ENCODE measurements at places on chromosomes 7 and 10.
A peak's percentile ranks its signal among the peaks of the same experiment; 100 is the strongest.

DNA sequence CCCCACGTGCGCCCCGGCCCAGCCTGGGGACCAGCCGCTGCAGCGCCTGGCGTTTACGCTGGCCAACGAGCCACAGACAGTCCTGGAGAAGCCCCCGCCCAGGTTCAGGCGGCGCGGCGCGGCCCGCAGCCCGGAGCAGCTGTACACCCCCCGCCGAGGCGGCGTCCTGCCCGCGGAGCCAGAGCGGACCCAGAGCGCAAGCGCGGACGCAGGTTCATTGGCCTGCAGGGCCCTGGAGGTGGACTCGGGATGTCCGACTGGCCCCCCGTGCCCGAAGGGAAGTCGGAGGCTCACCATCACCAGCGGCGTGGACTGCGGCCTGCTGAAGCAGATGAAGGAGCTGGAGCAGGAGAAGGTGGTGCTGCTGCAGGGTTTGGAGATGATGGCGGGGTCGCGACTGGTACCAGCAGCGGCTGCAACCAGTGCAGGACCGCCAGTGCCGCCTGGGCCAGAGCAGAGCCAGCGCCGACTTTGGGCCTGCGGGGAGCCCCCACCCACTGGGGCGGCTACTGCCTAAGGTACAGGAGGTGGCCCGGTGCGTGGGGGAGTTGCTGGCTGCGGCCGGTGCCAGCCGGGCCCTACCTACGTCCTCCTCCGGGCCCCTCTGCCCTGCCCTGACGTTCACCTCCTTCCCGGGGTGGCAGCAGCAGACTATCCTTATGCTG, 72.0 kb upstream of the KCTD7 start:
- ATAC-seq, result peak; percentile 30

- ATAC-seq, result peak; percentile 16
Measured at GRCh38 chr10:77890097-77890496, 36.5 kb downstream of the DLG5 start.

GRCh38 chr7:92121681-92122080, 12.6 kb downstream of the CYP51A1 start:
- ATAC-seq, result no peak

DNA sequence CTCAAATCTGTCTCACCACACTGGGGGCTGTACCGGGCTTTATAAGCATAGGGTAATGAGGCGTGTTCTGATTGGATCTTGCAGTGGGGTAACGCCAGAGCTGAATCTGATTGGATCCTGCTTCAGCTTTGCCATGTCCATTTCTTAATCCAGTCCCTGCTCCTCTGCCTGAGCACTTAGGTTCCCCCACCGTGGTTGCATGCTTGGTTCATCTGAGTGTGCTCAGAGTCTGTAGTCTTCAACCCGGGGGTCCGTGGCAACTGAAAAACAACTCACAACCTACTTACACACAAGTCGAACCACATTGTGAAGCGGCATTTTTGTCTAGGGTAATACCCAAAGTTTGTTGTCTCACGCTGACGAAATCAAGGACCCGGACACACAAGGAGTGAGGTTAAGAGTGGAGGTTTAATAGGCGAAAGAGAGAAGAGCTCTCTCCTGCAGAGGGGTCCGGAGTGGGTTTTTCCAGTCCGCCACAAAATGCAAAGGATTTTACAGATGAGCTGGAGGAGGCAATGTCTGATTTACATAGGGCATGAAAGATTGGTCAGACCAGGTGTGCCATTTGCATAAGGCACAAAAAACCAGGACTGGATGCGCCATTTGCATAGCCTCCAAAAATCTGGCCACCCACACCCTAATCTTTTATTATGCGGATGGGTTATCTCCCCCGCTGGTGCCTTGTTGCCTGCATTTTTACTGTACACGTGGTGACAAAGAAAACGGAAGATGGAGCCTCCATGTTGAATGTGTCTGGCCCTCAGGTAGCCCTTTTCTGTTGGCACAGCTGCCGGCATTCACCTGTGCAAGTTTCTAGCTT, 641.8 kb upstream of the FOXK1 start:
- ATAC-seq, result no peak

DNA sequence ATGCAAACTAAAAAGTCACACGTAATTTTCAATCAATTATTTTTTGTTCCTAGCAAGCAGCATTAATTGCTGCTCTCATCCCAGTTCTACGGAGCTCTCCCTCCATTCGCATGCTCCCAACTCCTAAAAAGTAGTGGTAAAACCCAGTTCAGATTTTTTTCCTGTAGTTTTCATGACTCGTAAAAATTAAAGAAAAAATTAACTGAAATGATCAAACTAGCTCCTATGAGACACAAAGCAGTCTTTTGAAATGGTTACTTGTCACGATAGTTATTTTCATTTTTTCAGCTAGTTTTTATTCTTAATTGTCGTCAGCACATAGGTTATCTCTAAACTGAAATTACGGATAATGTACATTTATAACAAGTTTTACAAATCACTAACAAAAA, 1.8 kb downstream of the HNRNPA2B1 start:
- ATAC-seq, result no peak

GRCh38 chr7:68321076-68321639, 1277.1 kb upstream of the AUTS2 start:
- ATAC-seq, result no peak

DNA sequence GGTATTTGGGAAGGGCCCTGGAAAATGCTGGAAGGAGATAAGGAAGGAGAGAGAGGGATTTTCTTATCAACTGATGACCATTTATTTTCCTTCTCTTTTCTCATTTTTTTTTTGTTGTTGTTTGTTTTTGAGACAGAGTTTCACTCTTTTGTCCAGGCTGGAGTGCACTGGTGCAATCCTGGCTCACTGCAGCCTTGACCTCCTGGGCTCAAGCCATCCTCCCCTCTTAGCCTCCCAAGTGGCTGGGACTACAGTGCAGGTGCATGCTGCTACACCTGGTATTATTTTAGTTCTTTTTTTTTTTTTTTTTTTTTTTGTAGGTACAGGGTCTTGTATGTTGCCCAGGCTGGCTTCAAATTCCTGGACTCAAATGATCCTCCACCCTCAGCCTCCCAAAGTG, 52.2 kb downstream of the HIP1 start:
- ATAC-seq, result no peak

GRCh38 chr7:23938215-23938614, 228.2 kb downstream of the STK31 start:
- no peak for ATAC-seq

- ATAC-seq, result peak; percentile 34
Measured at GRCh38 chr10:119395280-119396007, 147.1 kb downstream of the RGS10 start.

DNA sequence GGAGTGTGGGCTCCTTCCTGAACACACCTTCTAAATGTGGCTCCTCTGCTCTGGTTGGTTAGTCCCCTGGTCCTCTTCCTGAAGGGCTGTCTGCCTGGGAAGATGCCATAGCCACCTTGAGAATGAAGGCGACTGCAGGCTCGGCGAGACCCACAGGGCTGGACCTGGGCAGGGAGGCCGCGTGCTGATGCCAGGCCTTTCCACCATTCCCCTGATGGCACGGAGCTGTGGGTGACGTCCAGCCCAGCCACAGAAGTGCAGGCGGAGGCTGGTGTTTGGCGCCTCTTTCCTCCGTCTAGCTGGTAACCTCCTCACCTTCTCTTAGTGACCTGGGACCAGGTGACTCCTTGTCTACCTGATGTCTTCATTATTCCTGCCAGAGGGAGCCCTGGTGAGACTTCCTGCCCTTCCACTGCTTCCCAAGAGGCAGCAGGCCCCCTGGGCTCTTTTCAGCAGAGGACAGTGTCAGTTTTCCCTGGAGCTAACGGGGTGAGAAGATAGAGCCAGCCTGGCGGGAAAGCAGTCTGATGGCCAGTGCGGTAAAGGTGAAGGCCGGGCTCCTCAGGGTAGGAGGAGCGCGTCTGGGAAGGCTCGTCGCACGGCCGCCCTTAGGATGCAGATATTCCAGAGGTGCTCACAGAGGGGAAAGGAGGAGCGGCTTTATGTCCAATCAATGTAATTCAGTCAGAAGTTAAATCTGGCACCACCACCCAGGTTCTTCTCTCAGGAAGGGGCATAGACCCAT, 34.9 kb downstream of the GBX1 start:
- ATAC-seq, result no peak

GRCh38 chr7:44898039-44898438, 12.7 kb upstream of the PURB start:
- ATAC-seq, result no peak

DNA sequence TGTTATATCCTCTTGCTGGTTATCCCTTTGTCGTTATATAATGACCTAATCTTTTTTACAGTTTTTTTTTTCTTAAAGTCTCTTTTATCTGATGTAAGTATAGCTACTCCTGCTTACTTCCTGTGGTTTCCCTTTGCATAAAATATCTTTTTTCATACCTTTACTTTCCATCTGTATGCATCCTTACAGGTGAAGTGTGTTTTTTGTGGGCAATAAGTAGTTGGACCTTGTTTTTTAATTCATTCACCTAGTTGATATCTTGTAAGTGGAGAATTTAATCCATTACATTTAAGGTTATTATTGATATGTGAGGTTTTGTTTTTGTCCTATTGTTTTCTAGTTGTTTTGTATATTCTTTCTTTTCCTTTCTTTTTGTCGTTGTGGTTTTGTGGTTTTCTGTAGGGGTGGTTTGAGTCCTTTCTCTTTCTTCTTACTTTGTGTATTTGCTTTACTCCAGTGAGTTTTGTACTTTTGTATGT, 168.6 kb downstream of the MLLT10 start:
- ATAC-seq, result no peak
